ENCODE measurements at places on chromosomes 6 and 20. TPM values are rescaled to one million over a fixed set of nuclear protein-coding genes. Genes with fewer than 3 reads are reported as not detected.

Gene BHLHE23
- not detected for total RNA-seq

Gene CCR6
- not detected for total RNA-seq

Gene SNPH
- total RNA-seq, result 5.9 TPM

Gene TULP1
- total RNA-seq, result not detected

Gene FRK
- total RNA-seq, result 44.4 TPM

Gene ENPP4
- 9.1 TPM for total RNA-seq

Gene MYH7B
- not detected for total RNA-seq

Gene HSPA12B
- 0.17 TPM for total RNA-seq

Gene PPP1R16B
- 0.15 TPM for total RNA-seq

Gene MTFR2
- 2.6 TPM for total RNA-seq

Gene LST1
- total RNA-seq, result not detected

Gene RIPOR2
- 1.0 TPM for total RNA-seq

All from renal cortical epithelial cell (primary cell).